ENCODE measurements at places on chromosomes 16 and 17.

- DNase-seq = no peak
These were observed 651.8 kb downstream of the CDH11 start for GRCh38 chr16:64469906-64470702.

- DNase-seq = peak; percentile 24
These were observed 113.2 kb upstream of the IRX5 start for GRCh38 chr16:54817432-54817831.

GRCh38 chr16:31108035-31108793 is at the start of gene BCKDK:
TSS of gene BCKDK (plus strand) at chr16:31108386. CDS start at chr16:31109224, 838 bp downstream.
- DNase-seq = peak; percentile 72

DNA sequence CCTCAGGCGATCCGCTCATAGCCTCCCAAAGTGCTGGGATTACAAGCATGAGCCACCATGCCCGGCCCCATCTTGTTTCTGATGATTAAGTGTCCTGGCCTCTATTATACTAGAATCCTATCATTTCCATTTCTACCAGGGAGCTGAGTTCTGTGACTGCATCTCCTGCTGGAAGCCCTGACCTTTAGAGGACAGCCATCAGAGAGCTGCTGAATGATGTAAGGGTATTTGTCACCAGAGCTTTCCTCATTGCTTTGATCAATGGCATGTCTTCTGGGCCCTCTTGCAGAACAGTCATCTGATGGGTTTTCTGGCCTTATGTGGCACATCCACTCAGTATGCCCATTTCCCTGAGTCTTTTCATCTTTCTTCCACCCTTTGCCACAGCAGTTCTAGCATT is 39.9 kb downstream of the PSMD12 start:
- no peak for DNase-seq

GRCh38 chr16:981695-982144 is at the start of gene SOX8:
TSS of gene SOX8 (plus strand) at chr16:981770. CDS start at chr16:981923, 153 bp downstream.
- no peak for DNase-seq

GRCh38 chr16:70158261-70158939 is 15.2 kb upstream of the CLEC18C start:
- no peak for DNase-seq

DNA sequence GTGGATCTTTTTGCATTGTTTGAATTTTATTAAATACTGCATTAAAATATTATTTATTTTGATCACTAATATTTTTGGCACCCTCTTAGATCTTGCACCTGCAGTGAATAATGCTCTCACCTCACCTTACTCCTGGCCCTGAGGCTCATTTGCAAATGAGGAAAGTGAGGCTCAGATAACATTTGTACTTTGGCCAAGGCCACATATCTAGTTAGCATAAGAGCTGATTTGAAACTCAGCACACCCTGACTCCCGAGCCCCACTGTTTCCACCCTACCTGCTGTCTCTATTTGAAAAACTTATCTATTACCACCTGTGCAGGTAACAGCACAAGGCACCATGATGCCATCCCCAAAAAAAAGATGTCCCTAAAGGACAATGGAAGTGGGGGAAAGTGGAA is 358.7 kb upstream of the MAF start:
- no peak for DNase-seq

DNA sequence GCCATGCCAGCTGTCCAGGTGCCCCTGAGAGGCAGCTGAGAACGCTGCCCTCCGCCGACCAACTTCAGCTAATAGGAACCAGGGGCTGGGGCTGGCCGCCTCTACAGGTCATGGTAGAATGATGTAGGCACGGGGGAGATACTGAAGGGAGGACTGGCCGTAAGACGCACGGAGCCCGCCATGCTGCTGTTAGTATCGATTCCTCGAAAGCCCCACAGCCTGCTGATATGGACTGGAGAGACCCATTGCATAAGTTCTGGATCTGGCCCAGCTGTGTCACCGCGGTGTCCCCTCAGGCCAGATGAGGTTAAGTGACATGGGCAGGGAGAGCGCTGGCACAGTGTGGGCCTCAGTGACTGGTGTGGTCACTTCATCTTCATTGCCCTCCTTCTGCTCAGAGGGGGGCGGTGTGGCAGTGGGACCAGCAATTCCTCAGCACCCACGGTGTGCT is 75.6 kb downstream of the AMFR start:
- DNase-seq = no peak

- DNase-seq = peak; percentile 38
These were observed 118.6 kb downstream of the PRKCA start for GRCh38 chr17:66420961-66421371.

DNA sequence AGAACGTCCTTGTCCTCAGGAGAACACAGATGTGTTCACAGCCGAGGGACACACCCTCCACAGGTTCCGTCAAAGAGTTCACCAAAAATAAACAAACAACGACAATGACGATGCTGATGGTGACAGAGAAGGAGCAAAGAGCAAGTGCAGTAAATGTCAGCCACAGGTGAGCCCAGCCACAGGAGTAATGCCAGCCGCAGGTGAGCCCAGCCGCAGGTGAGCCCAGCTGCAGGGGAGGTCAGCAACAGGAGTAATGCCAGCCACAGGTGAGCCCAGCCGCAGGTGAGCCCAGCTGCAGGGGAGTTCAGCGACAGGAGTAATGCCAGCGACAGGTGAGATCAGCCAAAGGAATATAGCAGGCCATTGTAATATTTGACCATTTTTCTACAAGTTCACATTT is 315.2 kb downstream of the FOXL1 start:
- DNase-seq = no peak

DNA sequence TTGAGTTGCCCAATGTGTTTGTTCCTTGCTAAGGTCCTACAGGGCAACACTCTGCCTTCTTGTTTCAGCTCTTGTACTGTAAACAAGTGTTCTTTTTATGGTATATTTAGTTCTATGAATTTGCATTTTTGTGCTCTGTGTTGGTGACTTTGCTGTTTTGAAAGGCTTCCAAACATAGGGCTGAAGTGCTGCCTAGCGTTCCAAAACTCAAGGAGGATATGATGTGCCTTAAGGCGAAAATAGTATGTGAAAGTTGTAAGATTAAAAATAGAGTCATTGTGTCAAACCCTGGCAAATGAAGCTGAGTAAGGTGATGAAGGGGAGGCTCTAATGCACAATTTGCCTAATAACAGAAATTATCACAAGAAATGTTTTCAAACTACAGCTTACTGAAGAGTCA is 372.7 kb upstream of the TOM1L1 start:
- DNase-seq = no peak

- DNase-seq = no peak
These were observed 2.2 kb downstream of the GALNS start for GRCh38 chr16:88854306-88855111.

GRCh38 chr16:66576296-66576695 is 3.0 kb upstream of the CMTM2 start:
- no peak for DNase-seq

DNA sequence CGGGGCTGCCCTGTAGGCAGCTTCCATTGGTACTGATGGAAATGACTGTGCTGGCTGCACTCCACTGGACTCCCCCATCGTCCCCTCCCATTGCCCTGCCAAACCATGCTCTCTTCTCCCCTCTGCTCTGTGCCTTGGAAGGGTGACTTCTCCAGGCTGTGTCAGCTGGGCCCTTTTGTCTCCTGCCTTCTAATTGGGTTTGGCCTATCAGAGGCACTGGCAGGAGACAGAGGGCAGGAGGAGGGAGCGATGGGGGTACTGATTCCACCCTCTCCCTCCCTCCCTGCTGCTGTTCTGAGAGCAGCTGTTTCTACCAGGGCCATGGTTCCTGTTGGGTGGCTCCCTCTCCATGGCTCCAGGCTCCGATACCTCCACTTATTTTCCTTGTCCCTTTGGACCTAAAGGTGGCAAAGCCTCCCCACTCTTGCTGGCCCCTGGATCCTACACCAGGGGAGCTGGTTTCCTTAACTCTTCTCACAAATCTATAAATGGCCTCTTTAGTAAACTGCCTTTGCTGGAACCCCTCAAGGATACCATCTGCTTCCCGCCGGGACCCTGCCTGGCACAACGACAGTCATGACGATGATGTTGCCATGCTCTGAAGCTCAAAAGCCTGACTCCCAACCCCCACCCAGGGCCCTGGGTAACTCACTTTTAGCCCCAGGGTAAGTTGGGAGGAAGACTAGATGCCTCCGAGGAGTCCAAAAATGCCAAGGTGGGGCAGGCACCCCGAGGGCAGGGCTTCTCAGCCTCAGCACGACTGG is 123.8 kb upstream of the RPL38 start:
- no peak for DNase-seq

- no peak for DNase-seq
These were observed 52.5 kb downstream of the TMEM114 start for GRCh38 chr16:8537691-8538342.

DNA sequence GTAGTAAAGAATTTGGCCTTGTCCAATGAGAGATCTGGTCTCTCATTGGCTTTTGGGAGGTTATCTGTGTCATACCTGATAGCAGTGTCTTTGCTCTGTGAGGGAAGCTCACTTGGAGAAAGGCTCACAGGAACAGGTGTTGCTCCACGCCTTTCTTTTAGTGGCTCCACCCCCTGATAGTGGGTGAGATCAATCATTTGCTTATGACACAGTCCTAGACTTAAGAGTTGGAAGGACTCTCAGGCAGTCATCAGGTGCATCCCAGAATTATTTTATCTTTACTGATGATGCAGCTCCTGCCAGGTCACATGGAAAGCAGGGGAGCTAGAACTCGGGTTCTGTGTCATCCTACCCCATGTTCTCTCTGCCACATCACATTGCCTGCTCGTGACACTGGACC is 59.3 kb downstream of the CENPV start:
- DNase-seq = no peak

GRCh38 chr17:65418622-65419021 is 142.8 kb downstream of the AXIN2 start:
- no peak for DNase-seq

- DNase-seq = no peak
These were observed 160.6 kb downstream of the MAF start for GRCh38 chr16:79439901-79440300.

GRCh38 chr16:76970087-76970744 is 220.8 kb upstream of the MON1B start:
- no peak for DNase-seq

DNA sequence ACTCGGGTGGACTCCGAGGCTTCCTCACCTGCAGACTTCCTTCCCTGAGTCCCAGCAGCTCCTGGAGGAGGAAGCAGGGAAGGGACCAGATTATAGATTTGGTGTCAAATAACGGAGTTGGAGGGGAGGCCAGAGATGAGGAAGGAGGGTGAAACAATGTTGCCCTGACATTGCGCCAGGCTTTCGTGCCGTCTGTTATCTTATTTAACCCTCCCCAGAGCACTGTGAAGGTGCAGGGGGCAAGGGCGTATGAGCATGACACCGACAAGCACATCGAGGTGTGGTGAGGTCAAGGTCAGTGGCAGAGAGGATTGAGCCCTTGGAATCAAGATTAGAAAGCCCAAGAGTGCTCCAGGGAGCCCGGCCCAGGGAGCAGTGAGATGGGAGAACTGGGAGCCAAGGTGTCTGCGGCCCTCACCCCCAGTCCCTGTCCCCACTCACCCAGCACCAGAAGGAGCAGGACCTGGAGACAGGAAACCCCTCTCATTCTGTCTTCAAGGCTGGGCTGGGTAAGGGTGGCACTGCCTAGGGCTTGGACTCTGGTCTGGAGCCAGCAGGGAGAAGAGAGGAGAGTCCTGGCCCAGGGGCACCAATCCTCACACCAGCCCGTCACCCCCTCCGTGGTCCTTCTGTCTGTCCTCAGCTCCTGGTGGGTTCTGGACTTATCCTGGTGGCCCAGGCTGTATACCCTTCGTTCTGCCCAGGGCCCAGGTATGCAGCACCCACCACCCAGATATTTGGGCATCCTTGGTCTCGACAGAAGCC is 1.1 kb downstream of the PRSS33 start:
- DNase-seq = no peak

GRCh38 chr17:57810721-57811637 is 38.9 kb downstream of the MRPS23 start:
- DNase-seq = peak; percentile 66

GRCh38 chr16:87705771-87706277 is 60.0 kb downstream of the KLHDC4 start:
- DNase-seq = no peak

DNA sequence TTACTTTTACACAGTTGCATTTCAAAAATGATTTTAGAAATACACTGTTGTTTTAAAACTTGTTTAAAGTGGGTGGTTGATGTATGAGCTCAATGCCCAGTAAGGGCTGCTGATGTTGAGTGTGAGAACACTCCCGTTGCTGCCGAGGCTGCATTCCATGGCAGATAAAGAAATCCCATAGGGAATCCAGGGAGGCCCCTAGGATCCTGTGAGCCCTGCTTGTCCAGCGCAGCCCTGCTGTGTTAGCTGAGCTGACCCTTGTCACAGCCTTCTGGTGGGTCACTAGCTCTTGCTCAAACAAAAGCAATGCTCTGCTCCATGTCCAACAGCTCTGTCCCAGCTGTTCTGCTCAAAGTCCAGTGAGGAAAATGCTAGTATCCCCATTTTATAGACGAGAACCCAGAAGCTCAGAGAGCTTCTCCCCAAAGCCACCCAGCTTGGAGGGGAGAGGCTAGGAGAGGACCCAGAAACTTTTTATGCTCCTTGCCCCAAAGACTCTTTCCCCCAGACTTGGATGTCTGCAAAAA is 18.6 kb upstream of the COL1A1 start:
- peak; percentile 52 for DNase-seq

- no peak for DNase-seq
These were observed 172.5 kb downstream of the ZFHX3 start for GRCh38 chr16:72875291-72876031.

- no peak for DNase-seq
These were observed 349.3 kb downstream of the WWOX start for GRCh38 chr16:78448658-78449271.

GRCh38 chr17:40130352-40131042 is 8.7 kb downstream of the MSL1 start:
- no peak for DNase-seq

DNA sequence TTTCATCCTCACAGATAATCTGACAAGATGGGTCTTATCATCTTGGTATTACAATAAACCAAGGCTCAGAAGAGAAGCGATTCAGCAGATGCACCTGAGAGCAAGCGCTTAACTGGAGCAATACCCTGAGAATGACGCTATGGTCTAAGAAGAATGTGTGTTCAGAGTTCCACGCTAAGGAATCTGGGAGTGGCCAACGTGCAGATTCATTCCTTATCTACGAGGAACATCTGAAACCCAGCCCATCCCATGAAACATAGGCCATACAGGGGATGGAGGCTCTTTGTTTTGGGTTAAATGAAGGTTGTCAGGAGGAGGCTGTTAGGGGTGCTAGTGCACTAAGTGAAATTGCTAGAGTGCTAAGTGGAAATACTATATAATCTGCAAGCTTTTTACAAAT is 28.5 kb upstream of the KDM8 start:
- peak; percentile 69 for DNase-seq

DNA sequence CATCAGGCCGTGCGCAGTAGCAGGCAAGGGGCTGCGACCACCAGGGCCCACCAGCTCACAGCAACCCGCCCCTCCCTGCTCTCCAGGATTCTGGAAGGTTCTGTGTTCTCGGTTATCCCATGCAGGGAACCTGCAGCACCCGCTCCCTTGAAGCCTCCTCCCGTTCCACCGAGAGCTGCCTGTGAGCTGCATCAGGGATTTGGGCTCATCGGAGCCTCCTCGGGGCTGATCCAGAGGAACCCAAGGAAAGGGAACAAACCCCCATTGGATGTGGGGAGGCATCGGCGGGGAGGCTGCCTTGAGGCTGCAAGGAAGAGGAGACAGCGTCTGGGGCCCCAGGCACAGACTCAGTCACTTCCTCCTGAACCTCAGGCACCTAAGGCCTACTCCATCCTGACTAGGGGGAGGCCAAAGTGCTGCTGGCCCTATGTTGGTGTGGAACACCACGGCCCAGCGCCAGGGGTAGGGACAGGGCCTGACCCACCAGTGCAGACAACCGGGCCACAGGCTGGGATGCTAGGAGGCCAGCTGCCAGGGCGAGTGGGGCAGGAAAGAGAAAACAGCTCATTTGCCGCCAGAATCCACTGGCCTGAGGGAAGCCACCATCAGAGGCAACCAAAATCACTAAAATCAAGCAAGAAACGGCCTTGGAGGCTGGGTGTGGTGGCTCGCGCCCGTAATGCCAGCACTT is 14.4 kb upstream of the LGALS3BP start:
- DNase-seq = no peak
